ENCODE measurements at places on chromosomes 11 and 22.

- no peak for DNase-seq
Measured at GRCh38 chr22:20431511-20432192, 6.0 kb downstream of the SCARF2 start.

GRCh38 chr11:122189229-122189628, 73.2 kb upstream of the BLID start:
- DNase-seq = no peak

DNA sequence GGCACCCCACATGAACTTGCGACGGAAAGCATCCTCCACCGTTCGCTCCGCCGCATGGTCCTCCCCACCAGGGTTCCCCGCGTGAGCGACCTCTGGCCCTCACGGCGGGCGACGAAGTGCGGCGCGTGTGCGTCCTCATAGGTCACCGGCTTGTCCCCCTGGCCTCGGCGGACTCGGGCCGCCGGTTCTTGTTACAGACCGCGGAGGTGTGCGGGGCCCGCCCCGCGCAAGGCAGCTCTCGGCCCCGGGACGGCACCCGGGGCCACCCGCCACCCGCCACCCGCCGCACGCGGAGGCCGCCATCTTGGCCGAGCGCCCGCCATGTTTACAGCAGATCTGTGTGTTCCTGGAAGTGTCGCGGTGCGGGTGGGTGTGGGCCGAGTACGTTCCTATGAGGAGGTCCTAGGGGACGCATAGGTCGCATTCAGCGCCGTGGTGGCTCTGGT, 3.5 kb upstream of the IFITM2 start:
- DNase-seq = no peak

- DNase-seq = no peak
Measured at GRCh38 chr11:134024420-134025081, 44.3 kb upstream of the JAM3 start.

DNA sequence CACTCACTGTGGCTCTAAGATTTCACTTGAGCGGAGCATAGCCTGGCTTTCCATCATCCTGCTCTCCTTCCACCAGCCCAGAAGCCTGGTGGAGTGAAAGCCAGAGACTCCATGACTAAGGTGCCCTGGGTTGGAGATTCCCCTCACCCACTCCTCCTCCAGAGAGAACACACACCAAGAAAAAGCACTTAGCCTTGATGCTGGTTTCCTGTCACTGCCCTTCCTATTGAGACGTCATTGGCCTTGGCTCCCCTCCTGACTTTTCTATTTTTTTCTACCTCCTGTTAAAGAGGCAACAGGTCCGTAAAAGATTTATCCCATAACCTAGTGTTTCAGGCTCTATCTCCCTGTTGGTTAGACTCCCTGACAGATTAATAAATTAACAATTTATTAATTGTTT, 38.5 kb upstream of the APLNR start:
- no peak for DNase-seq

GRCh38 chr22:48522271-48522670, 1305.4 kb downstream of the BRD1 start:
- DNase-seq = no peak

Measured in NCI-H345 (cell line).